Activated CD4-positive, alpha-beta T cell treated with anti-CD3 and anti-CD28 coated beads, Interleukin-2, amount 10 ng/mL, durations not matched to agents 7 days and 5 days (primary cell): ENCODE measurements at places on chromosomes 2 and 18. TPM values are rescaled to one million over a fixed set of nuclear protein-coding genes. Genes with fewer than 3 reads are reported as not detected.

BAZ2B gene
- total RNA-seq: 11.3 TPM

IGFBP5 gene
- total RNA-seq: not detected

SAG gene
- not detected for total RNA-seq

IL1A gene
- 0.21 TPM for total RNA-seq

DSG4 gene
- not detected for total RNA-seq

FAM237A gene
- not detected for total RNA-seq

CDH2 gene
- not detected for total RNA-seq

ANKZF1 gene
- 92.0 TPM for total RNA-seq

HAAO gene
- total RNA-seq: not detected

ARID5A gene
- total RNA-seq: 47.2 TPM

B3GNT7 gene
- total RNA-seq: not detected

REG3A gene
- not detected for total RNA-seq

MYO1B gene
- total RNA-seq: 0.98 TPM

SLC4A3 gene
- not detected for total RNA-seq

ASPRV1 gene
- 0.99 TPM for total RNA-seq

MPP4 gene
- not detected for total RNA-seq

SERPINB3 gene
- not detected for total RNA-seq

SOWAHC gene
- 0.27 TPM for total RNA-seq

LRP1B gene
- total RNA-seq: not detected

RAB17 gene
- not detected for total RNA-seq

UGT1A9 gene
- not detected for total RNA-seq

ANKRD44 gene
- 223 TPM for total RNA-seq

RNF125 gene
- total RNA-seq: 36.0 TPM

CCNT2 gene
- 43.5 TPM for total RNA-seq

SPHKAP gene
- total RNA-seq: not detected

PREB gene
- total RNA-seq: 65.3 TPM

POMC gene
- total RNA-seq: 4.1 TPM

VAMP8 gene
- total RNA-seq: 149 TPM

DNAJC5G gene
- total RNA-seq: not detected

SIX2 gene
- not detected for total RNA-seq

CCBE1 gene
- not detected for total RNA-seq

ASTL gene
- total RNA-seq: not detected

STPG4 gene
- total RNA-seq: 0.44 TPM

DCDC2C gene
- not detected for total RNA-seq

UGT1A1 gene
- total RNA-seq: not detected

CHAC2 gene
- total RNA-seq: 12.3 TPM

ZNG1B gene
- total RNA-seq: 40.0 TPM

GTF2A1L gene
- not detected for total RNA-seq

SH2D6 gene
- 0.77 TPM for total RNA-seq

GREB1L gene
- total RNA-seq: not detected

GAL3ST2 gene
- total RNA-seq: not detected

CYRIA gene
- total RNA-seq: 0.20 TPM

LTBP1 gene
- 0.17 TPM for total RNA-seq
